ENCODE measurements at places on chromosomes 1 and 21.

- DNase-seq, result no peak
These were observed 10.9 kb downstream of the MYBPHL start for GRCh38 chr1:109295712-109296415.

- DNase-seq, result no peak
These were observed 41.8 kb upstream of the BCL10 start for GRCh38 chr1:85318217-85318616.

- DNase-seq, result no peak
These were observed 78.5 kb downstream of the FNBP1L start for GRCh38 chr1:93526431-93526830.

DNA sequence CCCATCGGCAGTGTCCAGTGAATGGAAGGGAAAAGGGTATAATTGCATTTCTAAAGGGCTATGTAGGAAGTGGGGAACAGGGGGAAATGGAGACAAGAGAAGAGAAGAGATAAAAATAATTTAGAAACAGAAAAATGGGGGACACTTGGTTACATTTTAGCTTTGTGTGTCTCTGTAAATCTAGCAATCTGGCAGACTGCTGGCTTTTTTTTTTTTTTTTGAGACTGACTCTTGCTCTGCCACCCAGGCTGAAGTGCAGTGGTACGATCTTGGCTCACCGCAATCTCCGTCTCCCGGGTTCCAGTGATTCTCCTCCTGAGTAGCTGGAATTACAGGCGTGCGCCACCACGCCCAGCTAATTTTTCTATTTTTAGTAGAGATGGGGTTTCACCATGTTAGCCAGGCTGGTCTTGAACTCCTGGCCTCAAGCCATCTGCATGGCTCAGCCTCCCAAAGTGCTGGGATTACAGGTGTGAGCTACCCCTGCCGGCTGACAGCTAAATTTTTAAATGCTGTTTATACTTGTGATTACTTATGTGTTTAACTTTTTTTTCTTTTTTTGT lies 53.4 kb downstream of the AGPAT3 start:
- no peak for DNase-seq

- DNase-seq, result no peak
These were observed 633.7 kb downstream of the LRRIQ3 start for GRCh38 chr1:73564294-73564693.

DNA sequence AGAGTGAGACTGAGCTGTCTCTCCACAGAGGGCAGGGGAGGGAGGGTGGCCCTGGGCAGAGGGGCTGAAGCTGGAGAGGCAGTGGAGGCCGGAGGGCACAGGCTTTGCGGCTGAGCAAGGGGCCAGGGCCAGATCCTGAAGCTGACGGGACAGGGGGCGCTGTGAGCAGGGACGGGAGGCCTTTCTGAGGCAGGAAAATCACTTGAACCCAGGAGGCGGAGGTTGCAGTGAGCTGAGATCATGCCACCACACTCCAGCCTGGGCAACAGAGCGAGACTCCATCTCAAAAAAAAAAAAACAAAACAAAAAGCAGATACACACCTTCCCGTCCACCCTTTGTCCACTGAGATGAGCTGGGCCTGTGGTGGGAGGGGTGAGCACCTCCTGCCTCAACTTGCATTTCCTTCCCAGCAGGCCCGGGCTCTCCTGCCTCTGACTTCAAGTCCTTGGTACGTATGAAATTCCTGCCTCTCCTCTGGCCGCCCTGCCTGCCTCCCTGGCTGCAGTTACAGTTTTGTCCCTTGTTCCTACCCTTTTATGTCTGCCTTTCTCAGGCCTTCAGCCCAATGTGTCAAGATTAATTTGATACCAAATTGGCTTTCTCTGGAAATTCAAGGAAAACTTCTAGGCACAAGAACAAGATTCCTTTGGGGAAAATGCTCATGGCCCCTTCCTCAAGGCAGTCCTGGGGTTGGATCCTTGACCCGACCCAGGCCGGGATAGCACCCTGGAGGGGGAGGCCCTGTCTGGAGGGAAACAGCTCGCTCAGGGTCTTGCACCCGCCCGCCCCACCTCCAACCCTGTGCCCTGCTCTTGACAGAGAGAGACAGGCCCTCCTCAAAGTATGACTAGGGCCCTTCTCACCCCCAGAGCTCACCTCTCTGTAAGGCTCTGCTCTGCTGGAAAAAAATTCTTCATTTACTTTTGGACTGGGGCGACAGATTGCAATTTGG lies 11.2 kb upstream of the ADAMTSL4 start:
- no peak for DNase-seq

DNA sequence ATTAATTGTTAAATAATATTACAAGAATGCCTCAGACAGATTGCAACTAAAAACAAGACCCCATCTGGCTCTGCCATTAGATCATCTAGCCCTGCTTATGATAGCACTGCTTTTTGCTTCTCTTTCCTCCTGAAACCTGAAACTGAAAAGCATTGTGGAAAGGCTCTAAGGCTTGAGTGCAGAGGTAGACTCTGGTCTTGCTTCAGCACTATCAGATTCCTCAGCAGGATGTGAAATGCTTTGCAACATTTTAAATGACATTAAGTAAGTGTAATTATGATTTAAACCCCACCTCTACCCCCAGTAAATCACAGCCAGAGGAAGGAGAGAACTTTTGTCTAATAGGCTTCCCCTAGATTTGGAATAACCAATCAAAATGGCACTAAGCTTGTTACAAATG lies 32.9 kb downstream of the PHC2 start:
- DNase-seq, result no peak

GRCh38 chr1:40381268-40382107 lies 8.0 kb downstream of the SMAP2 start:
- DNase-seq, result no peak

DNA sequence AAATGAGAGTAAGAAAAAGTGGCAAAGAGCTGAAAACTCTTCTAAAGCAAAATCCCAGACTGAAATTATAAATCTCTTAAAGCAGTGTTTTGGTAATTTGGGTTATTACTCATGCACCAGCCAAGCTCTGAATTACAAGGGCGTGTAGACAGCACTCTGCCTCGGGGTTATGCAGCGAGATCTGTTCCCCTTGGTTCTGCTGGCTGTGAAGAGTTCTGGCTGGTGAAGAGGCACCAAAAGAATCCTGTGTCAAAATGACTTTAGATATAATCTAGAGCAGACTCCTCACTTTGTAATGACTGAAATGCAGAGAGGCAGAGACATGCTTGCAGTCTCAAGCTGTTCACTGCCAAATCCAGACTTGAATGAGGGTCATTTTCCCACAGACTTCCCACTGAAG lies 461.8 kb upstream of the CXADR start:
- no peak for DNase-seq

GRCh38 chr1:204615881-204616280 lies 69.7 kb downstream of the LRRN2 start:
- DNase-seq, result no peak

DNA sequence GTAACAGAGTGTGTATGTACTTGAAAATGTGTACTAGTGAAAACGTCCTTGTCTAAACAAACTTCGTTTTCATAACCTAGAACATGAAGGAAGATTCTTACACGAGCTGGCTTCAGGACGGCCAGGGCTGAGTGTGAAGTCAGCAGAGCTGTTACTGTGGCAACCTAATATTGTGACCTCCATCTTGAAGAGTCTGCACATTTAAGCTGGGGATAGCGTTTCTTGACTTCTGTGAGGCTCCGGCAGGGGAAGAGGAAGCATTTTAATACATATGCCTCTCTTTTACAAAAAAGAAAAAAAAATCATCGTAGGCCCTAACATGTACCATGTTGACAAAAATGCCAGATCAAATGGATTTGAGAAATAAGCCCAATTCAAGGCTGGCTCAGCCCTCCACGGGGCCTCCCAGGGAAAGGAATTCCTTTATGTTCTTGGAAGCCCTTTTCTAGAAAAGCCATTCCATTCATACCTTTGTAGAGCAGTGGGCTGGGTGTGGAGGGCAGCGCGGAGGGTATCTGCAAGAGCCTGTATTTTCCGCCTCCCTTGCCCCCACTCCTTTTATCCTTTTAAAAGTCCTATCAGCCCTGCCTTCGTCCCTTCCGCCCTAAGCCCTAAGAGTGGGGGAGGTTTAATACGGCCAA lies 51.1 kb downstream of the SIM2 start:
- no peak for DNase-seq

DNA sequence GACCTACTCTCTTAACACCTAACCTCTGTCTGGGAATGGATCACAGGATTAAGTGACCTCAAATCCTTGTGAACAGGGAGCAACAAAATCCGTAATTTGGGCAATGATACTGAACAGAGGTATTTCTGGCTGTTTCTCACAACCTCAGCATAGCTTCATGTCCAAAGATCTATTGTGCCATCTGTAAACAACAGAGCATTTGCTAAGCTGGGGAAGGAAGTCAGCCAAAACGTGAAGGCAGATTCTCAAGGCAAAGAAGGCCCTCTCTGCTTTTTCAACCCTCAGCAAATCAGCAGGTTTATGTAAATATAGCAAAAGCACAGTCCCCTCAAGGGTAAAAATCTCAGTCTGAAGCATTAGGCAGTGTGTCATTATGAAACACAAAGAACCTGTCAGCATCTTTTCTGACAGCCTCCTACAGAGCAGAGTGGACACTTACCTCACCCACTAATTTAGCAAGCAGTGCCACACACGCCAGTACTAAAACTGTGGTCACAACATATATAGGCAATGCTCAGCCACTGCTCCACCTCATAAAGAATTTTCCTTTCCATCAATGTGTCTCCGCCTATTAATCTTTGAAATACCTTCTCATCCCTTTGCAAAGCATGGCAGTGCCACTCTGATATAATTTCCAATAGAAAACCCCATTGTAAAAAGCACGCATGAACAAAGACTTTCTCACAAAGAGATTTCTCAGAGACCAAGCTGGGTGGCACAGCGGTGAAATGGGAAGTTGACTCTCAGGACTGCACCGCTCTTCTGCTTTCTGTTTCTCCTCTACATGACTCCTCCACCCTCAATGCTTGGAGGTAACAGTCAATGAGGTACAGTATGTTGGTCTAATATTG lies 188.0 kb downstream of the RERE start:
- DNase-seq, result no peak

- DNase-seq, result no peak
These were observed 595.9 kb downstream of the AJAP1 start for GRCh38 chr1:5250336-5250735.

DNA sequence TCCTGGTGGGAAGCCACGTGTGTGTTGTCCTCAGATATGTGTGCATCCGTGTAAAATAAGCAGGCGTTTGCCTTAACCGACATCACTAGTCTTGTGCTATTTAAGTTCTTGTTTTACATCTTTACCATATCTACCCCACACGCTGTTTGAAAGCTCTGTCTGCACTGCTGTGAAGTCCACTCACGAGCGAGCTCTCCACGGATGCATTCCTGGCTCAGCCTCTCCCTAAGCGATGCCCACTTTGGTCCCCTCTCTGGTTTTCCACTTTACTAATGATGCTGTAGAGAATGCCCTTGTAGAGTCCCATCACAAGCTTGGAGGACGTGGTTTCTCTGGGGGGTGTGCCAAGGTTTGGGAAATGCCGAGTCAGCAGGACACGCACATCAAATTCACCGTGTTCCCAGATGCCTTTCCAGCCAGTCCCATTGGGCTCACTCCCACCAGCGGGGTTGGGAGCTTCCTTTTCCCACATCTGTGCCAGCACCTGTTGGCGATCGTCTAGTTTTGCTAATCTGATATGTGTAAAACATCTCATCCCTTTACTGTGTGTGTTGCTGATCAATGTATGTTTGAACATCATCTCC lies 43.8 kb downstream of the ACTL8 start:
- no peak for DNase-seq

DNA sequence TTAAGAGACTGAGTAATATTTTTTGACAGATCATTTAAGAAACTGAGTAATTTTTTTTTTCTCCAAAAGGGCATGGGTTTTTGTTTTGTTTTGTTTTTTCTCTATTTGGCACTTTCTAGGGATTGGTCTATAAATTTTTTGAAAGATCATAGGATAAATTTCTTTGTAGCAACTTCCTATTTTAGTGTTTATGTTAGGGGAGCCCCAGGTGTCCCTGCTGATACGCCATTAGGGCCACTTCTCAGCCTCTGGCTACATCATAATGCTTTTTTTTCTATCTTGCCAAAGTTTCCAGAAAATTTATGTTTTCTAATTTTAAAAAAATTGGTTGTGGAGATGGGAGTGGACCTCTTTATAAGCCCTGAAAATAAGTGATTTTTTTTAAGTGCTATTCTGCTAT lies 2.6 kb downstream of the GABPA start:
- DNase-seq, result no peak

Measured in CD4-positive, alpha-beta T cell treated with Interferon alpha-2 for 1 hour (primary cell).